ENCODE measurements at places on chromosomes 6 and 20. TPM values are rescaled to one million over a fixed set of nuclear protein-coding genes. Genes with fewer than 3 reads are reported as not detected.

DNA sequence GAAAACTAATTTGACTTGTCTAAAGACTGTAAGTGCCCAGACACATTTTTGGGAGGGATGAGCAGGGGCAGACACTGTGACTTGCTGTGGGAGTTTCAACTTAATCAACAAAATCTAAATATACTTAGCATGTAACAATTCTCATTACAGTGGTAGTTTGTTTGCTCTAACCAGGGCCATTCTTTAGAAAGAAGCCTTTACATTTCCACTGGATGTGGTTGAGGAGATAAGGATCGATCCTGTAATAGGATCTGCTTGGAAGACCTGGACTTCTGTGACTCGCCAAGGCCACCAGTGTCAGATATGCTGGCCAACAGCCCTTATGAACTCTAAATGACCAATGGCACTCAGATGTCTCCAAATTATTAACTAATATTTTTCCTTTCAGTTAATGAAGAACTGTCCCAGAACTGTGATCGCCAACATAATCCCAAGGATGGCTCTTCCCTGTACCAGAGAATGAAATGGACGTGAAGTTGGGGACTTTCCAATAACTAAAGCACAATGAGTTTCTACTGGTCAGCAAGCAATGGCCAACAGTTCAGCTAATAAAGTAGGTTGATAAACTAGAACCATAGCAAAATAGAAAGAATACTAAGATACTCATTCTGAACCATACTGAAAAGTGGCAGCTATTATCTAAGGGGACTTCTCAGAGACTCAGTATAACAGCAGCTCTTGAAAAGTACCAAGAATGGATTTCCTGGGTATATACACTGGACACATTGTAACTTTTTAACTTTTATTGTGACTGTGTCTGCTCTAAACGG, 7.5 kb downstream of the SMLR1 start:
- no peak for DNase-seq

DNA sequence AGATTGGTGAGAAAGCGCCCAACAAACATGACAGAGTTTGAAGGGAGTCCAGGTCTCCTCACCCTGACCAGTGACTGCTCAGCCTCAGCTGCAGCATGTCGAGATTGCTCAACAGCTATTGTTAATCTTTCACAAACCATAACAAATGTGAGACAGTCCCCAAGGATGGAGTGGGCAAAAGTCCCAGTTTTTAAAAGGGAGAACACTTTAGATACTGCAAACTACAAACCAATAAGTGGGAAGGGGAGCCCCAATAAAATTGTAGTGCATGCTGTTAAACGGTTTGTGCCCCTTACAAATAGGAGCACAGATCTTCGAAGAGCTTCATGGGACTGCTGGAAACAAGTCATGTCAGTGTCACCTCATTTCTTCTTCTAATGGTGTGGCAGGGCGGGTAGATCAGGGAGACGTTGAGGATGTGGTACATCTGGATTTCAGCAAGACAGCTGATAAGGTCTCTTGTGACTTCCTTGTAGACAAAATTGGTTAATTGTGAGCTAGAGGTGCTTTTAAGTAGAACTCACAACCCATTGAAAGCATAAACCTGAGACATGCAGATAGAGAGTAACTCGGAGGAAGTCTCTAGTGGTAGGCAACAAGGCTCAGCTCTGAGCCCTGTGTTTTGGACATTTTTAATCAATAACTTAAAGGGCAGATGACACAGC, 134.0 kb upstream of the ARMC2 start:
- no peak for DNase-seq

DNA sequence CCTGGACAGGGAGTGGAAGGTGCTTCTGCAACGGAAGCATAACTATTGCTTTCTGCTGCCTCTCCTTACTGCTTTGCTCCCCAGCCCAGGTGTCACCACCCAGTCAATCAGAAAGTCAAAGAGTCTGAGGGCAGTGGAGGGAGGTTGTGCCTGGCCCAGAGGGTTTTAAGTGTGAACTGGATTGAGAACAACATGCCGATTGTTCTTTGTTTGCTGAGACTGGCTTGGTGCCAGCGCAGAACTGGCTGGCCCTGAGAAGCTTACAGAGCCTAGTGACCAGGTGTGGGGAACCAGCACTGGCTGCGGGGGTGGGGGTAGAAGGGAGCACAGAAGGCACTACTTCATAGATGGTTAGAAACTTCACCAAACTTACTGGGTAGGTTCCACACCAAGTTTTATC, 31.1 kb upstream of the ENPP4 start:
- no peak for DNase-seq

The C20orf144 gene
- polyA plus RNA-seq: 0.29 TPM

GRCh38 chr6:119129968-119130484, 51.6 kb upstream of the FAM184A start:
- DNase-seq: no peak

The EYA4 gene
- 12.4 TPM for polyA plus RNA-seq

All from renal cortex interstitium (tissue), 15 donors.